ENCODE measurements at places on chromosomes 6 and 20.

- no peak for DNase-seq
Observed at GRCh38 chr6:19035461-19036195, 648.5 kb downstream of the RNF144B start.

- DNase-seq: no peak
Observed at GRCh38 chr20:56163806-56164205, 84.7 kb upstream of the MC3R start.

GRCh38 chr20:24585796-24586522 lies 116.5 kb downstream of the SYNDIG1 start:
- DNase-seq: no peak

- no peak for DNase-seq
Observed at GRCh38 chr20:50425076-50425475, 85.1 kb upstream of the PTPN1 start.

GRCh38 chr6:109486068-109486467 lies 3.0 kb upstream of the ZBTB24 start:
- no peak for DNase-seq

DNA sequence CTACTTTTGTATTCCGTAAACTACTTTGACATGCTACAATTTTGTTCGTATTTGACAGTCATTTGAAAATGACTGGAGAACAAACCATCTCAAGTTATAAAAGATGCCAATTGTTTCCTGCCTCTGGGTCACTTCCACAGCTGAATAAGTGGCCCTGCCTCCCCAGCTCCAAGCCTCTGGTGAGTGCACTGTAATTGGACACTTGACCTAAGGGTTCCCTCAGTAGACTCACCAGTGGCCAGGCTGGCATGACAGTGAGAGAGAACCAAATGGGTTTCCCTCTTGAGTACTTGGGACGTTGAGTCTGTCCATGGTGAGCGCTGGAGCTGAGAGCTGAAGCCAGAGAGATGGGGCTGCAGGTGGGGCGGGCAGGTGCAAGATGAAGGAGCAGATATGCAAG lies 57.1 kb downstream of the SLC35D3 start:
- no peak for DNase-seq

GRCh38 chr6:66986940-66987339 lies 1279.9 kb upstream of the EYS start:
- no peak for DNase-seq

GRCh38 chr6:117515326-117515725 lies 32.9 kb downstream of the DCBLD1 start:
- no peak for DNase-seq

GRCh38 chr6:65790666-65791065 lies 83.6 kb upstream of the EYS start:
- DNase-seq: no peak
